Activated naive CD8-positive, alpha-beta T cell treated with anti-CD3 and anti-CD28 coated beads, Interleukin-2, amount 10 ng/mL, durations not matched to agents 7 days and 5 days (primary cell): ENCODE measurements at places on chromosomes 12 and 14.

DNA sequence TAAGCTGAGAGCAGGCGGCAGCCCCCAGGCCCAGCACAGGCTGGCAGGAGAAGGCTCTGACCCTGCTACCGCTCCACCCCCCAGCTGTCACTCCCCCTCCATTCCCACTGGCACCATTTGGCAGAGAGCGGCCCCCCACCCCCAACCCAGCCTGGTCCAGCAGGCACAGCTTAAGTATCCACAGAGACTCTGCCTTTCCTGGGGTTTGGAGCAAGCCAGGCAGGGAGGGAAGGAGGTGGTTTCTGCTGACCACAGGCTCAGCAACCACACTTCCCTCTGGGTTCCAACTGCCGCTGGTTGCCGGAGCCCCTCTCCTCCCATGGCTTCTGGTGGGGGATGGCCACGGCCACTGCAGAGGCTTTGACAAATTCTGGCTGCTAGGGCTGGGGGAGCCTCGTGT, 30.5 kb upstream of the CCND2 start:
- DNase-seq: no peak

DNA sequence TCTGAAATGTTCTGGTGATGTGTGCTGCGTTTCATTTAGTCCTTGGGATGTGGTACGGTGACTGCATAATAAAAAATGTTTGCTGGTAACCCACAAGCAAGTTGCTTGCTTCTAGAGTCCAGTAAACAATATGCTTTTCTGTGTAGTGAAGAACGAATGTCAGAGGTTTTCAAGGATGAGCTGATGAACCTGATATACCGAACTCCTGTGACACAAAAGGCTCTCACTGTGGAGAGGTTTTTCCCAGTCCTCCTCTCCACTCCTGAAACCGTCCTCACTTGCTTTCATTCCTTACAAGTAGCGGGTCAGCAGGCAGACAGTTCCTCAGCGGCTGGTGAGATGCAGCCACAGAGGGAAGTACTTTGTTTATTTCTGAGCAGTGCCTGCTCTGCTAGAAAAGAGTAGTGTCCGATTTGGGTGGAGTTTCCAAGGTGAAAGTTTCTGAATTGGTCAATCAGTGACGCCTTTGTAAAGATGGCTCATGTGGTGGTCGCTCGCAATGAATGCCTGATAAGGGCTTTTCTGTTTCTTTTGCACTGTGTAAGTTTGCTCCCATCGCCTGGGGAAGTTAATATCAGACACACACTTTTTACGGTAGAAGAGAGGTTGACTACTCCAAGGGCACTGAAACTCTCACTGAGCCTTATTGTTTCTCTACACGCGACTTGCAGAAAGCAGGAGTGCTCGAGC, 3.0 kb downstream of the ETV6 start:
- DNase-seq: no peak

GRCh38 chr12:2288875-2289274, 236.1 kb downstream of the CACNA1C start:
- no peak for DNase-seq

DNA sequence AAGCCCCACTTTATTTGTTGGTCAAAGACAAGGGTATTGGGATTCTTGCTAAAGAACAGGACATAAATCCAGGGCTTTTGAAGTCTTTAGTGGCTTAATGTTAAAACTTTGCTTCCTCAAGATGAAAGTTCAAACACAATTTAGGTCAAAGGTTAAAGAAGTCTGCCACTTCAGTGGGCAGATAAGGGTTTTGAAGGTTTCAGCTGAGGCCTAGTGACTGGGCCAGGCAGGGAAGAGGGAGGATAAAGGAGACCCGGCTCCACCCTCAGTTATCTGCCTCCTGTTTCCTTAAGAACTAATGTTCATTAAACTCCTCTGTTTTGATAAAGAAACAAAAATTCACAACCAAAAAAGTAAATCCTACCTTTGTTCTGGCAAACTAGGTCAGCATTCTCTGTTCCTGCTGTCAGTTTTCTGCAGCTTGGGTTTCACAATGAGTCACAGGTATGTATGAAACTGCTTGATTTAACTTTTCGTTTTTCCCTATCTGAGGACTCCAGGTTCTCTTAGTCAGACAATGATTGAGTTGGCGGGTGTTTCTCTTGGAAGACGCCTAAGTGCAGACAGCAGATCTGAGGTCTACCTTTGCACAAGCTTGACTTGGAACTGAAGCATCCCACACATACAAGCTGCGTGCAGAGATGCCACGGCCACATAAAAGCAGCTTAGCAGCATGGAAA, 208.3 kb downstream of the EXOC5 start:
- no peak for DNase-seq

DNA sequence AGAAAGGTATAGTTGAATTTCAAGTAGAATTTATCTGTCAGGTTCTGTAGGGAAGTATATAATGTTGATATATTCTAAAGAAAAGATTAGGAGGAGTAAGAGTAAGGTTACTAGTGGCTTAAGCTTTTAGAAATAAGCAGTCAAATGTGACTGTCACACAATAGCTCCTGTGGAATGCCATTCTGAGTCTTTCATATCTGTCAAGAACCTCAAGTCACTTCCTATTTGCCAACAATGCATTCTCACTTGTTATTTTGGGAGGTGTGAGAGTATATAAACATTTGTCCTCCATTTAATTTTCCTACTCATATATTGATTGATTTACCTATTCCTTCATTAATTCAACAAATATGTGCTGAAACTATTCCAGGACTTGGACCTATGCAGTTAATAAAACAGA, 11.7 kb downstream of the CLEC9A start:
- DNase-seq: no peak

GRCh38 chr12:47534695-47535094, 171.1 kb downstream of the RPAP3 start:
- no peak for DNase-seq
